Smooth muscle cell of the pulmonary artery (primary cell): ENCODE measurements at places on chromosomes 13 and 19. TPM values are rescaled to one million over a fixed set of nuclear protein-coding genes. Genes with fewer than 3 reads are reported as not detected.

KPTN gene
- 5.7 and 6.2 TPM in 2 replicates for total RNA-seq

UPF1 gene
- total RNA-seq, result 71.8 and 84.5 TPM in 2 replicates

NLRP9 gene
- total RNA-seq, result not detected in 2 replicates

ERICH6B gene
- not detected in 2 replicates for total RNA-seq

ASPDH gene
- total RNA-seq, result not detected in 2 replicates

LMTK3 gene
- total RNA-seq, result 0.33 and 0.89 TPM in 2 replicates

GIPR gene
- total RNA-seq, result 0.43 and 0.52 TPM in 2 replicates

ZNF845 gene
- total RNA-seq, result 7.3 and 7.8 TPM in 2 replicates

ZNF536 gene
- total RNA-seq, result not detected in 2 replicates

NLRP7 gene
- not detected in 2 replicates for total RNA-seq

SLC15A1 gene
- 0.03 TPM in 1 of 2 replicates, not detected in the other for total RNA-seq

ZNF534 gene
- total RNA-seq, result 0.07 and 0.23 TPM in 2 replicates

S1PR5 gene
- 1.7 and 4.8 TPM in 2 replicates for total RNA-seq

KLF12 gene
- 12.3 and 25.4 TPM in 2 replicates for total RNA-seq

CD22 gene
- 0.40 and 0.78 TPM in 2 replicates for total RNA-seq

PLPPR3 gene
- total RNA-seq, result 0.30 TPM in 1 of 2 replicates, not detected in the other

TECR gene
- total RNA-seq, result 26.3 and 28.5 TPM in 2 replicates

IGFL3 gene
- total RNA-seq, result not detected in 2 replicates

TNFSF13B gene
- 4.3 and 8.2 TPM in 2 replicates for total RNA-seq
